ENCODE measurements at places on chromosomes 7 and 10.

DNA sequence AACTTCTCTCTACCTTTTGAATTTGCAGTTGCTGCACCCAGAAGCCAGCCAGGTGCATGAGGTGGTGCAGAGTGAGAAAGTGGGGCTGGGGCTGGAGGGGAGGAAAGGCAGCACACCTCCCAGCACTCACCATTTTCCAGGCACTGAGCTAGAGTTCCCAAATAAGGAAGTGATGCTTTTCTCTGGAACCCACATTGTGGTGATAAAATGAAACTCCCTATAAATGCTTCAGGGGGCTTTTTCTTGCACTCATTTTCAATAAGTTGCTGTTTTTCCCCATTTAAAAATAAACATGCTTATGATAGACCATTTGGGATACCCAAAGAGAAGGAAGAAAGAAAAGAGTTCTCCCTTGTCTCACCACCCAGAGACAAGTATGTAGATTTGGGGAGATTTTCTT lies 42.8 kb upstream of the TNS3 start:
- DNase-seq: no peak

- no peak for DNase-seq
Measured at GRCh38 chr10:97291357-97292096, 910 bp downstream of the ARHGAP19 start.

DNA sequence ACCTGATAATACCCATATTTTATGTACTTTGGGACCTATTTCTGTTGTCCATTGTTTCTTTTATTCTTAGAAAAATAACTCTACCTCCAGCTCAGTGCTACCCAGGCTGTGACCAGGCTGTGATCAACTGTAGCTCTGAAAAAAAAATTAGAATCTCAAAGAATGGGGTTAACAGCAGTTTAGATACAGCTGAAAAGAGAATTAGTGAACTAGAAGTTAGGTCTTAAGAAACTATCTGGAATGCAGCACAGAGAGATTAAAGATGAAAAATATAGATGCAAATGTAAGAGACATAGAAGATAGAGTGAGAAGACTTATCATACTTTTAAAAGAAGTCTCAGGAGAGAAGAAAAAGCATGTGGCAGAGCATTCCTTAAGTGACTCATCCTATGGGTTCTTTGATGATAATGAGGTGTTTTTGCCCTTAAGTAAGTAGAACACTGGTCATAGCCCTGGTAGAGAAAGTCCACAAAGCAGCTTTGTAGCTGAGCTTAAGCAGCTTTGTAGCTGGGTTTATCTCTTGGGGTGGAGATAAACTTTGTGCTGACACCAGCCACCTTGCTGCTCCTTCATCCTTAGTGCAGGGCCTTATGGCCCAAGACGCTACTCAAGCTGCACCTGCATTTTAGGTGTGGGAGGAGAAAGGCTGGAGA lies 27.3 kb upstream of the SFRP5 start:
- no peak for DNase-seq

GRCh38 chr10:38003588-38003987 lies 6.9 kb upstream of the ZNF33A start:
- no peak for DNase-seq
